ENCODE measurements at places on chromosomes 13 and 19. TPM values are rescaled to one million over a fixed set of nuclear protein-coding genes. Genes with fewer than 3 reads are reported as not detected.

Gene ZNF667
- total RNA-seq: 2.1 TPM

Gene MEX3D
- 21.6 TPM for total RNA-seq

Gene SPTBN4
- 2.1 TPM for total RNA-seq

Gene CEACAM5
- not detected for total RNA-seq

Gene ZNF223
- 2.6 TPM for total RNA-seq

Gene SLC10A2
- total RNA-seq: not detected

DNA sequence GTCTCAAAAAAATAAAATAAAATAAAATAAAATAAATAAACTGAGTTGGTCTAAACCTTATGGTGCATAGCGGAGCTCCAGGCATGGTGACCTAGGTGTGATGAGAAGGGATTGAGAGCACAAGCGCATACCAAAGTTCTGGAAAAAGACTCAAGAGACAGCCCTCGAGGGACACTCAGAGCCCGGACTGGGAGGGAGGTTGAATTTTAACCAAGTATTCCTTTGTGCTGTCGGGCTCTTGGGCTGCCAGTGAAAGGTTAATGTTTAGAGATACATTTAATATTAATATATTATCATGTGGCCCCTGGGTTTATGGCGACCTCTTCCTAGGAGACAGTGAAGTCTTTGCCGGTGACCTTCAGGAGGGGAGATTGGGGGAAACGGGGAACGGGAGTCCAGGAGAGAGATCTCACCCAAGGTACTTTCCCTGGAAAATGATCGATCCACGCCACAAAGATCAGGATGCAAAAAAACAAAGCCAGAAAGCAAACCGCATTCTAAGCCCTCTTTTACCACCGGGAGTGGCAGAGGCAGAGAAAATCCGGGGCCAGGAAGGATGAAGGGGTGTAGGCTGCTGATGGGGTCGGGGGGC, 1.6 kb downstream of the FUT6 start:
- H3K27me3 ChIP-seq: no peaks in the 10 kb centered on the region
- H3K4me1 ChIP-seq: no peaks in the 10 kb centered on the region
- no peaks in the 10 kb centered on the region for H3K36me3 ChIP-seq

DNA sequence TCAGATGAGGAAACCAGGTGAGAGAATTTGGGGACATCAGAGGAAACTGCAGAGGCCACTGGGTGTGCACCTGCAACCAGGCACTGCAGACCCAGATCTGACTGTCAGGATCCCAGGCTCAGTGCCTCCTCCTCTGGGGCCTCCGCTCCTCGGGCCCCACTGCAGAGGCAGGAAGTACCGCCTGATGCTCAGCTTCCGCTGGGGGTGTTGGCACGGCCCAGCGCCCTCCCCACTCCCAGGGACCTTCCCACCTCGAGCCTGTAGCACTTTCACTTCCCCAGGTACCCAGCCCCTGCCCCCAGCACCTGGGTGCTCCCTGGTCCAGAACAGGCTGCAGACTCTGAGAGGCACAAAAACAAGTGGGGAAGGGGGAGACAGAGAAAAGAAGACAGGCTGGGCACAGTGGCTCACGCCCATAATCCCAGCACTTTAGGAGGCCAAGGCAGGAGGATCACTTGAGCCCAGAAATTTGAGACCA, 1.4 kb upstream of the CD37 start:
- H3K27ac ChIP-seq: no peak overlapping the region
- no peaks in the 10 kb centered on the region for H3K27me3 ChIP-seq
- no peak overlapping the region for H3K4me3 ChIP-seq
- peaks cover 18% of the 10 kb centered on the region for H3K4me1 ChIP-seq
- no peaks in the 10 kb centered on the region for H3K36me3 ChIP-seq

DNA sequence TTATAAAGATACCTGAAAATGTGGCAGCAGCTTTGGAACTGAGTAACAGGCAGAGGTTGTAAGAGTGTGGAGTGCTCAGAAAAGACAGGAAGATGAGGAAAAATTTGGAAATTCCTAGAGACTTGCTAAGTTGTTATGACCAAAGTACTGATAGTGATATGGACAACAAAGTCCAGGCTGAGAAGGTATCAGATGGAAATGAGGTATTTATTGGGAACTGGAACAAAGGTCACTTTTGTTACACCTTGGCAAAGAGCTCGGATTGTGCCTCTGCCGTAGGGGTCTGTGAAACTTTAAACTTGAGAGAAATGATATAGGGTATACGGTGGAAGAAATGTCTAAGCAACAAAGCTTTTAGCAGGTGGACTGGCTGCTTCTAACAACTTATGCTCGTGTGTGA, 419.9 kb downstream of the PCDH17 start:
- no peak overlapping the region for H3K4me3 ChIP-seq
- no peak overlapping the region for H3K27ac ChIP-seq
- no peaks in the 10 kb centered on the region for H3K27me3 ChIP-seq
- no peak for DNase-seq
- no peaks in the 10 kb centered on the region for H3K4me1 ChIP-seq
- no peaks in the 10 kb centered on the region for H3K36me3 ChIP-seq

GRCh38 chr13:79837741-79838450, 356.9 kb downstream of the NDFIP2 start:
- no peak overlapping the region for H3K4me3 ChIP-seq
- no peak overlapping the region for H3K27ac ChIP-seq
- no peaks in the 10 kb centered on the region for H3K27me3 ChIP-seq

- no peak overlapping the region for H3K4me3 ChIP-seq
- H3K36me3 ChIP-seq: no peaks in the 10 kb centered on the region
- no peaks in the 10 kb centered on the region for H3K4me1 ChIP-seq
- no peak for DNase-seq
Observed at GRCh38 chr13:41178040-41178439, 16.3 kb downstream of the KBTBD7 start.

GRCh38 chr13:58051807-58052375, 420.3 kb downstream of the PCDH17 start:
- no peaks in the 10 kb centered on the region for H3K36me3 ChIP-seq
- H3K27ac ChIP-seq: no peak overlapping the region
- H3K4me1 ChIP-seq: no peaks in the 10 kb centered on the region
- H3K4me3 ChIP-seq: no peak overlapping the region

- no peaks in the 10 kb centered on the region for H3K36me3 ChIP-seq
- DNase-seq: no peak
- H3K27me3 ChIP-seq: no peaks in the 10 kb centered on the region
- no peak overlapping the region for H3K4me3 ChIP-seq
Observed at GRCh38 chr13:35787937-35788336, 311.4 kb upstream of the MAB21L1 start.

DNA sequence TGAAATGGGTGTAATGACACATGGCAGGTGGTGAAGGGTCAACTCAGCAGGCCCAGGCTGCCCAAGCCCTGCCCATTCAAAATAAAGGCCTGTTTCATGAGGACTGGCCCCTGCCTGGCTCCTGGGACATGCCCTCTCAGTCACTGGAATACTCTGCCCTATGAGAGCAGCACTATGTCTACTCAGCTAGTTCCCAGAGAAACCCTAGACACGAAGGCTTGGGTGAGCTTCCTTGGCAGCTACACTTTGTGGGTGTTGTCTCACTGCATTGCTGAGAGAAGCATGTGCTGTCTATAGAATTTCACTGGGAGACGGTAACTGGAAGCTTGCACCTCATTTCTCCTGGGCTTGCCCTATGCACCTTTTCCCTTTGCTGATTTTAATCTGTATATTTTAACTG, 752.8 kb downstream of the LIG4 start:
- no peaks in the 10 kb centered on the region for H3K27me3 ChIP-seq
- H3K36me3 ChIP-seq: no peaks in the 10 kb centered on the region
- no peak overlapping the region for H3K27ac ChIP-seq

DNA sequence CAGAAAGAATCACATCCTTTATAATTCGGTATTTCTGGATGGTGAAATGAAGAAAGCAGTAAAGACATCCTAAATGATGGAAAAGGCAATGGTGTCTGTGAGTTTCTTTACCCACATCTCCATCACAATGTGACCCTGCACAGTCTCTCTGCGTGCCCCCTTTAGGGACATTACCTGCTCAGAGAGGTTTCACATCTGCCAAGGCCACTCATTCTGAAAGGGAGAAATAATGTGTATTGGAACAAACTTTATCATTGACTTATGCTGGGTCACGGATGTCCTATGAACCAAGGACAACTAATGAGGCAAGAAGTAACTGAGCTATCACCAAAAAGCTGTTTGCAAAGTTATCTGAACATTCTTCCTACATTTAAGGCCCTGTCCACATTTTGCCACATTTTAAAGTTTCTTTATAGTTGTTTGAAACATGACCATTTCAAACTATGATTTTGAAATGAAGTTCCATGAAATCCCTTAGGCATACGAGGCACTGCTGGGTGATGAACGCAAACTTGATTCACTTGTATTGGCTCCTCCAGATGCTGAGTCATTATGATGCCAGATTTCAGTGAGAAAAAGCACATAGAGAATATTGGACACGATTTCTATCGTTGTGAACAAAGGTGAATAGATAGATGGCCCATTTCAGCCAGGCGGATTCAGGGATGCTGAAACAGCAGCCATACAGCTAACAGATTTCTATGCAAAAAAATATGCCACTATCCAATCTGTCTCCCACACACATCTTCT, 63.5 kb upstream of the HMGB1 start:
- no peaks in the 10 kb centered on the region for H3K4me1 ChIP-seq
- H3K27me3 ChIP-seq: no peaks in the 10 kb centered on the region
- H3K36me3 ChIP-seq: no peaks in the 10 kb centered on the region
- no peak overlapping the region for H3K27ac ChIP-seq
- DNase-seq: no peak

DNA sequence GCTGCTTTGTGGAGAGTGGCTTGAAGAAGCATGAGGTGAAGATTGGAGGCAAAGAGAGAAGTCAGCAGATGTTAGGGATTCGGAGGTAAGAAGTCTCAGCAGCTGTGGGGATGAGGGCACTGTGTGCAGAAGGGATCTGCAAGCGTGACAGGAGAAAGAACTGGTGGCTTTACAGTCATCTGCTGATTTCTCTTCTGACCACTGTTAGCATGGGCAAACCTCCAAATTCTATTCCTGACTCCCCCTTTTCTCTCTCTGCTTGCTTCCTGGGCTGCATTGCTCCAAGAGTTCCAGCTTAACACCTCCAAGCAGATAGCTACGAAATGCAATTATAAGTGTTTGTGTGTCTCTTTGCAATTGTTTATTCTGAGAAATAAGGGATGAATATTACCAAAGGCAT, 159.6 kb downstream of the GGACT start:
- H3K27ac ChIP-seq: no peak overlapping the region
- H3K36me3 ChIP-seq: peaks cover 11% of the 10 kb centered on the region
- H3K4me1 ChIP-seq: no peaks in the 10 kb centered on the region
- H3K4me3 ChIP-seq: no peak overlapping the region
- H3K27me3 ChIP-seq: no peaks in the 10 kb centered on the region
- DNase-seq: no peak

- no peak for DNase-seq
- no peaks in the 10 kb centered on the region for H3K27me3 ChIP-seq
- H3K36me3 ChIP-seq: no peaks in the 10 kb centered on the region
- no peak overlapping the region for H3K27ac ChIP-seq
- H3K4me1 ChIP-seq: peaks cover 27% of the 10 kb centered on the region
Observed at GRCh38 chr13:49587311-49587847, 2.0 kb upstream of the RCBTB1 start.

- DNase-seq: no peak
- H3K36me3 ChIP-seq: no peaks in the 10 kb centered on the region
- no peaks in the 10 kb centered on the region for H3K4me1 ChIP-seq
- H3K27ac ChIP-seq: no peak overlapping the region
- no peak overlapping the region for H3K4me3 ChIP-seq
Observed at GRCh38 chr13:111336666-111337065, 16.2 kb downstream of the TEX29 start.

GRCh38 chr13:30924721-30925120, 7.7 kb upstream of the TEX26 start:
- no peaks in the 10 kb centered on the region for H3K4me1 ChIP-seq
- H3K27ac ChIP-seq: no peak overlapping the region
- no peak for DNase-seq
- H3K36me3 ChIP-seq: no peaks in the 10 kb centered on the region
- H3K4me3 ChIP-seq: no peak overlapping the region

GRCh38 chr13:95156208-95156607, 145.0 kb downstream of the ABCC4 start:
- no peak for DNase-seq
- H3K27me3 ChIP-seq: no peaks in the 10 kb centered on the region

DNA sequence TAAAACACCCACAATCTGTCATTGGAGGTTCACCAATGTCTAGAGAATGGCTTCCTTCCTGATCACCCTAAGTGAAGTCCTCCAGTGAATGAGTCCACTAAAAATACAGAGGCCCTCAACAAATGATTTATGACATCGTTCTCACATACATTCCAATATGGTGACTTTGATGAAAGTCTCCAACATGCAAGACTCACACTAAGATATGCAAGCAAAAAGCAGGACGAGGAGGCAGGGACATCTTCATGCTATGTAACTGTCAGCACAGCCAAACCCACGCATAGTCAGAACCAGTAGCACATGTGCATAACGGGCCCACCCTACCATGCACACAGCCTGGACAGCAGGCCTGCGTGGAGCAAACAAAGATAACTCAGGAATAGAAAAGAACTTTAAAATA, 16.6 kb upstream of the LSM14A start:
- H3K27me3 ChIP-seq: no peaks in the 10 kb centered on the region
- no peak for DNase-seq
- no peak overlapping the region for H3K4me3 ChIP-seq
